ENCODE measurements at places on chromosomes 3 and 15.
A peak's percentile ranks its signal among the peaks of the same experiment; 100 is the strongest.

- no peak for DNase-seq
These were observed 939.4 kb downstream of the MCTP2 start for GRCh38 chr15:95170561-95171380.

DNA sequence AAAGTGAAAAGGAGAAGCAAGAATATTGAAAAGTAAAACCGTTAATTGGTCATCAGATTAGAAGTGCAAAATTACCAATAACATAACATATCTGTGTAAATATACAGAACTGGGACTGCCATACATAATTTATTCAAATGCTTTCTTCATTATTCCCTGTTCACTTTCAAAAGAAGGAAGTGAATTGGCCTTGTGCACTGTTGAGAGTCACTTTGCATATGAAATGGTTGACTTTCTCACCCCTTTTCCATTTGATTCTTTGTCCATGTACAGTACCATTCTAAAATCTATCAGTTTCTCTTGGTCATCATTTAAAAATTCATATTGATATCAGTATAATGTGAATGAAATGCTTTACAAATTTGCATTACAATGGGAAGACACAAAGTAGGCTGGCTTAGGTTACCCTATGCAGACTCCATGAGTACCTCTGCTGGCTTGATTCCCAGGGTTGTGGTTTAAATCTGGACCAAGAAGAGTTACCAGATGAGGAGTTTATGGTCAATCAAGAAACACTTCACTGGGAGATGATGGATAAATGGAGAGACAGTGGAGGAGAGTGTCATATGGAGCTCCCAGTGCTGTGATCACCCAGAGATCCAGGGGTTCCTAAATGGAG is 210.9 kb upstream of the TOPAZ1 start:
- DNase-seq = no peak

- DNase-seq = peak; percentile 51
These were observed 20.1 kb upstream of the ZCWPW2 start for GRCh38 chr3:28328188-28329151.

DNA sequence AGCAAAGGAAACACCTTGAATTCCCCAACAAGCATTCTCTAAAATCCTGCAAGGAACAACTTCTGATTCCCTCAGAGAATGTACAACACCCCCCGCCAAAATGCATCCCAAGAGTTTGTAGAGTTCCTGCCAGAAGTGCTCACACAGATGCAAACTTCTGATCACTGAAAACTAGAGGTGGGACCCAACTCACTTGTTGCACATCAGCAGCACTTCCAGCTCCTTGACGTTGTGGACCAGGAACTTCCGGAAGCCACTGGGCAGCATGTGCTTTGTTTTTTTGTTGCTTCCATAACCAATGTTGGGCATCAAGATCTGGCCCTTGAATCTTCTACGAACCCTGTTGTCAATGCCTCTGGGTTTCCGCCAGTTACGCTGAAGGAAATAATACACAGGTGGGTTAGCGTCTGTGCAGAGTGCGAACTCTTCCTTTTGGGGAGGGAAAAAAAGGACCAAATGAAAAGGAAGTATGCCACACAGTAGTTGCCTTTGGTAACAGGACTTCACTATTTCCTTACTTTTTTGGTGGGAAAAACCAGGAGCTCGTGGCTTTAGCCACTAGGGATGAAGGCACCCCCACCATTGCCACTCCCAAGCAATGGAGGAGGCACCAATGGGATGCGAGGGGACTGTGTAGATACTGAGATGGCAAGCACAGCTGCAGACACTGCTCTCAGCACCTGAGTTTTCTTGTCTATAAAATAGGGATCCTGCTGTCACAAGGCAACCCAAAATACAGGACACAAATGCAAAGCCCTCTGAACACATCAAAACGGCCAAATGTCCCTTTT is 2.0 kb downstream of the RPL32 start:
- no peak for DNase-seq

GRCh38 chr3:133404920-133405319 is 5.1 kb downstream of the BFSP2 start:
- no peak for DNase-seq

GRCh38 chr3:162087361-162087760 is 590.8 kb downstream of the OTOL1 start:
- DNase-seq = no peak

DNA sequence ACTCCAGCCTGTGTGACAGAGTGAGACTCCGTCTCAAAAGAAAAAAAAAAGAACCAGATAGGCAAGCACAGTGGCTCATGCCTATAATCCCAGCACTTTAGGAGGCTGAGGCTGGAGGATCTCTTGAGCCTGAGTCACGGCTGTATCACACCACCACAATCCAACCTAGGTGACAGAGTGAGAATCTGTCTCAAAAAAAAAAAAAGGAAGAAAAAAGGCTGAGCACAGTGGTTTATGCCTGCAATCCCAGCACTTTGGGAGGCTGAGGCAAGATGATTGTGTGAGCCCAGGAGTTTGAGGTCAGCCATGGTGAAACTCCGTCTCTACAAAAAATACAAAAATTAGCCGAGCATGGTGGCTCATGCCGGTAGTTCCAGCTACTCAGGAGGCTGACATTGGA is 5.6 kb upstream of the NICN1 start:
- DNase-seq = no peak

DNA sequence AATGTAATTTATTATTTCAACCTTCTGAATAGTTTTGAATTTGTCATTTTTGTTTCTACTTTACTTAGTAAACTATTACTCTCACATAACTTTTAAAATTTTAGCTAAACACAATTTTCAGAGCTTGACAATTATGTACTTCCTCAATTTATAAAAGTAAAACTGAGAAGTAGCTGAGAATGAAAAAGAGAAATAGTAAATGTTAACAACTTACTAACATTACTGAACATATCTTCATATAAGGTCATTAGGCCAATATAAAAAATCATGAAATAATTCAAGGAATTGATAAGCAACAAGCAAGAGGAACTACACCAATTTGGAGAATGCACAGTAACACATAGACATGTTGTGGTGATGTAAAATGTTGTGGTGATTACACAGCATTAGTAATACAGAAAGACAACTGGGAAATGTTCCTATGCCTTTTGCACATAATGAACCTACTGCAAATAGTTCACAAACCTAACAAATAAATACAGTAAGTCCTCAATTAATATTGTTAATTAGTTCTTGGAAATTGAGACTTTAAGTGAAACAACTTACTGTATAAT is 137.9 kb downstream of the CBLB start:
- no peak for DNase-seq

GRCh38 chr3:174959556-174960065 is 100.5 kb downstream of the NAALADL2 start:
- no peak for DNase-seq

GRCh38 chr3:112579697-112580096 is 17.9 kb downstream of the SLC35A5 start:
- no peak for DNase-seq

DNA sequence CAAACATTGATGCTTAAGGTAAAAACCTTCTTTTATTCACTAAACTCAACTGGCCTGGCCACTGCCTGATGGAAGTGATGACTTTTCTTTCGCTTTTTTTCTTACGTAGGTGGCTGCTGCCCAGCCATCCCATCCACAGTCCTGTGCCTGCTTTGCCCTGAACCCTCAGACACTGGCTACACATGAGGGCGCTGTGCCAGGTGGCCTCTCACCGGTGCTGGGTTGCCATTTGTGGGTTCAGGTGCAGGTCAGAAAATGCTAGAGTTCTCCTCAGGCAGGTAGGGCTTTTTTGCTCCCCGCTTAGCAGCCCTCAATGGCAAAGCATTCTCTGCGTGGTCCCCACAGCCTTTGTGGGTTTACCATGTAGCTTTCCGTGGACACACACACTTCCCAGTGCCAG is 88.3 kb upstream of the PRR23E start:
- no peak for DNase-seq

DNA sequence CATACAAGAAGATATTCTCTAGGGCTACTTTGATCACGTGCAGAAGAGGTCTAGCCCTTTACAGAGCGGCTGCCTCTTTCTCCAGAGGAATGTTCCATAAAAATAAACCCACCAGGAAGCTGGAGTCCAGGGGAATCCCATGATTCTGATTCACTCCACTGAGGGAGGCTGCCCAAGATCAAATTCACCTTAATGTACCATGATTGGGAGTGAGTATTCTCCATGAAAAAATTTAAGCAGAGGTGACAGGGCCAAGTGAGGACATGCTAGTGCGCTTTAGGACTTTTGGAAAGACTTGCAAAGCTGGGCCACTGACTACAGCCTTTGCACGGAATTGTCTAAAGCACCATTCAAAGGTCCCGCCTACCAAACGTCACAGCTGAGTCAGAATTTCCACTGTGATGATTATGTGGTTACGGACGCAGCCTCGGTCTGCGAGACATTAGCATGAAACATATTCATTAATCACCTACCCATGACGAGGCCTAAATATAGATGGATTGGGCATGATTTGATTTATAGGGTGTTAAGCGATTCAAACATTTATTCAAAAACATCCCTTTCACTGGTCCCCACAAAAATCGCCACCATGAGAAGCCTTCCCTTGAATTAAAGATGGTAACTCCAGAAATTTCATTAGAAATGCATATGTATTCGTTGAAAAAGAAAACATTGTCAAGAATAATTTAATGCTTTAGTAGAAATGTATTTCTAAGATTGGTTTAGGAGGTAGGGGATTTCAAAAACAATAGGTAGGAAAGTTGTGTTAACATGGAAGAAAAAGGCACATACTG is 152.6 kb downstream of the GREM1 start:
- no peak for DNase-seq

GRCh38 chr3:103991461-103992115 is 1375.1 kb upstream of the ALCAM start:
- no peak for DNase-seq

DNA sequence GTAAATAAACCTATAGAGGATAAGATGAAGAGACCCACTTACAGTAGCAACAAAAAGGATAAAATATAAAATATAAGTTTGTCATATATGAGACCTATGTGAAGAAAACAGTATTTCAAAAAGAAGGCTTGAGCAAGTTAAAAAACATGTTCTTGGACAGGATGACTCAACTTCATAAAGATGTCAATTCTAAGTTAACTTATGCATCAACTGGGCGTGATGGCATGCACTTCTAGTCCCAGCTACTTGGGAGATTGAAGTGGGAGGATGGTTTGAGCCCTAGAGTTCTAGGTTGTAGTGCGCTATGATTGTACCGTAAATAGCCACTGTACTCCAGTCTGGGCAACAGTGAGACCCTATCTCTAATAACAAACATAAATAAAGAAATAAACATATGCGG is 59.7 kb downstream of the PDCD6IP start:
- no peak for DNase-seq

DNA sequence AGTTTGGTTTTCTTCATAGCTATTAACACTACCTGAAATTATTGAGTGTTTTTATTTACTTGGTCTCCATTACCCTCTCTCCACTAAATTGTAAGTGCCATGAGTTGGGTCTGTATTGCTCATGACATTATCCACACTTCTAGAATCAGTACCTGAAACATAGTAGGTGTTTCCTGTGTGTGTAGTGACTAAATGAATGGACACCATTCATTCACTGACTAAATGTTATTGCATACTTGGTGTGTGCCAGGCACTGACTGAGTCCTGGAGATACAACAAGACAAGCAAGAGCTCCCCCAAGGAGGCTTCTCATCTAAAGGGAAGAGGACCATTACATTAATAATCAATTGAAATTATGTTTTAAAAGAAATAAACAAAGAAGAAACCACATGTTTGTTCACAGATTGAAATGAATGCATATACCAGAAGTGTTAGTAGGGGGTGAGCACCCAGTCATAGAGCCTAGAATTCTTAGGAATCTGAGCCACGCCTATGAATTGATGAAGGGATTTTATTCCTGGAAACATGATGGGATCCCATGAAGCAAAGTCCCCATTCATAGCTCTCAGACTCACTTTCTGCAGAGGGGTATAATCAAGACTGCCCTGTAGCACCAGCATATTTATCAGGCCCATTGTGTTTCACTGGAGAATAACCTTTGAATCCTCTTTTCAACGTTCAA is 31.7 kb upstream of the ATOSA start:
- no peak for DNase-seq

DNA sequence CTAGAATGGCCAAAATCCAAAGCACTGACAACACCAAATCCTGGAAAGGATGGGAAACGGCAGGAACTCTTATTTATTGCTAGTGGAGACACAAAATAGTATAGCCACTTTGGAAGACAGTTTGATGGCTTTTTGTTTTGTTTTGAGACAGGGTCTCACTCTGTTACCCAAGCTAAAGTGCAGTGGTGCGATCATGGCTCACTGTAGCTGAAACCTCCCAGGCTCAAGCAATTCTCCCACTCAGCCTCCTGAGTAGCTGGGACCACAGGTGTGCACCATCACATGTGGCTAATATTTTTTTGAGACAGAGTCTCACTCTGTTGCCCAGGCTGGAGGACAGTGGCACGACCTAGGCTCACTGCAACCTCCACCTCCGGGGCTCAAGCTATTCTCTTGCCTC is 27.3 kb upstream of the GPR160 start:
- no peak for DNase-seq

- DNase-seq = no peak
These were observed 156.3 kb downstream of the HCN4 start for GRCh38 chr15:73212424-73212823.

DNA sequence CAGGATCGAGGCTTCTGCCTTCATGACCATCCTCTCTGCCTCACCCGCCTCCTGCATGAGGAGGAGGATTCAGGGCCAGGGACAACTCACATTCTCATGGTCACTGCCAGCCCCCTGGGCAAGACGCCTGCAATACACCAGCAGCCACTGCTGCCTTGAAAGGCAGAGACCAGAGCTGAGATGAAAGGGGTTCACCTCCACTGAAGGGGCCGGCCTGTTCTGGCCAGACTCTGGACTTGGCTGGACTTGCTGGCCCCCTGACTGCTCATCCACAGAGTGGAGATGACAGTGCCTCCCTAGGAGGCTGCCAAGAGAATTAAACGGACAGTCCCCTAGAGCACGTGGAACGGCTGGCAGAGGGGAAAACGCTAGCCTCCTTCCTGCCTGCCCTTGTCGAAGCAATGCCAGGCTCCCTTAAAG is 35.2 kb downstream of the MGLL start:
- DNase-seq = no peak

DNA sequence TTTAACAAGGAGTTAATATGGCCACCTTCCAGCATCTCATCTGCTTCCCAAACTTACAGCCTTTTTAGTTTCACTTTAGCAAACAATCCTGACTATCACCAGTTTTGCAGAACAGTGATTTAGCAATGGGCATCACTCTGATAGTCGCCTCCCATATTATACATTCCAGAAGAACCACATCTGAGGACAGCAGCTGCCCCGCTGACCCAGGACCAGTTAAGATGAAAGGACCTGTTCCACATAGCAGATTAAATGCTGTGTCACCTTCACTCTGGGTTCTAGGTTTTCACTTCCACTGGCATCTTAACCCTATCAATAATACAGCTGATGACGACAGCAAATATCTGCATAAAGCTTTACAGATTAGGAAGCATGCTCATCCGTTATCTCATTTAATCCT is 99.8 kb downstream of the TRIM69 start:
- no peak for DNase-seq

DNA sequence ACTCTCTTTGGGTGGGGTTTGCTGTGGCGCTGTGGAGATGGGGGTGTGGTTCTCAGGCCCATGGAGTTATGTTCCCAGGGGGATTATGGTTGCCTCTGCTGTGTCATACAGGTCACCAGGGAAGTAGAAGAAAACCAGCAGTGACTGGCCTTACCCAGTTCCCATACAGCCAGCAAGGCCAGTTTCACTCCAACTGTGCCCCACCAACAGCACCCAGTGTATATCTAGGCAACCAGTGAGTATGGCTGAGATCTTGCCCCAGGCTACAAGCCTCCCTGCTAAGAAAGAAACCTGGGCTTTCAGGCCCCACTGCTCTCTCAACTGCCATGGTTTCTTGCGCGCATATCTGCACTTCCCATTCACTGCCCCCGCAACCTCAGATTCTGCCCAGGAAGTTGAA is 31.4 kb upstream of the RARB start:
- DNase-seq = no peak

GRCh38 chr3:6315906-6316305 is 545.0 kb upstream of the GRM7 start:
- DNase-seq = no peak

Measured in NCI-H526 (cell line).